ENCODE measurements at places on chromosomes 13 and 19.

DNA sequence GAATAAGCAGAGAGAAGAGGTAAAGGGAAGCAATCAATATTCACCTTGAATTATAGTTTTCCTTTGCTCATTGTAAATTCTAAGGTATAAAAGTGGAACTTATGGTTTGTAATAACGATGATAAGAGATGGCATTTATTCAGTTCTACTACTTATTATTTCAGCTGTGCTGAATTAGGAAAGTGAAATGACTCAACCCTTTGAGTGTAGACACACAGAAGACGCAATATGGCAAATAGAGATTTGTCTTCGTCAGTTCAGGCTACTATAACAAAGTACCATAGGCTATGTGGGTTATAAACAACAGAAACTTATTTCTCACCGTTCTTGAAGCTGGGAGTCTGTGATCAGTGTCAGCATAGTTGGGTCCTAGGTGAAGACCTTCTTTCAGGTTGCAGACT lies 713.0 kb upstream of the PCDH9 start:
- DNase-seq = no peak

DNA sequence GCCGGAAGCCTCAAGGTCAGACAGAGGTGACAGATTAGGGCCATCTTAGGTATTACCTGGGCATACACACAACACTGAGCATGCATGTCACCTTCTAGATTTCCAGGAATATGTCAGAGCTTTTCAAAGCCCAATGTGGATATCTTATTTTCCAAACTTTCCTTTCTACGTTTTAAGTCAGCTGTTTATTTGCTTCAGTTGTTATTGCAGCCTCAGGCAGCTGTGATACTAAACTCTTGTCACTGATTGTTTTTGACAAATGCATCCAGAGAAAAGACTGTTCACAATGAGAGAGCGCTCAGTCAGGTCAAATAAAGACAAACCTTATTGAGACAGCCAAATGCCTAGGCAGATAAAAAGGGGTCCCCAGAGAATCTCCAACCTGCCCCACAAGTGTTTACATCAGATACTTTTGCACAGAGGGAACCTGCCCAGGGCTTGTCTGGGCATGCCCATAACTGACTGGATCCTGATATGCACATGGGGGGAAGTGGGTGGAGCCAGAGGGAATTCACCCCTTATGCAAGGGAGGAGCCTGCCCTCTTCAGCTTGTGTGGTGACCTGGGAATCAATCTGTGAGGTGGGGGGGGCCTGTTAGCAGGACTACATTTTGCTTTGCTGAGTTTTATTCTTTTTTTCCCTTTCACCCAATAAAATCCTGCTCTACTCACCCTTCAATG lies 28.5 kb downstream of the MED4 start:
- no peak for DNase-seq

DNA sequence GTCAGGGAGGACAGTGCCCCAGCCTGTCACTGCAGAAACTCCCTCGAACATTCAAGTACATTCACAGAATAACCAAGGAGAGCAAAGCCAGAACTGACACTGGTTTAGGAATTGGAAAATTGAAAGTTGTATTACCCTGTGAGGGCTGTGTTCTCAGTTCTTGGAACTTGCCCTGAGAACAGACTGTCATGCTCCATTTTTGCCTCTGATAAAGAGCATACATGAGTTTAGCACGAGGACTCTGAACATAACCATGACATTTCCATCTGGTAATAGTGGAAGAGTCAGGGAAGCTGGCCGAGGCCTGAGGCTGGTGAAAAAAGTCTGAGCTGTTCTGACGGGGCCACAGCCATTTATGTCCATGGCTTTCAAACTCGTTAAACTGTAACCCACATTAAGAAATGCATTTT lies 15.2 kb upstream of the SLC25A30 start:
- no peak for DNase-seq

- no peak for DNase-seq
Observed at GRCh38 chr19:48393559-48394330, at the start of gene GRIN2D. GRIN2D (plus strand) TSS chr19:48393668; CDS start chr19:48398393, 4,725 bp downstream.

DNA sequence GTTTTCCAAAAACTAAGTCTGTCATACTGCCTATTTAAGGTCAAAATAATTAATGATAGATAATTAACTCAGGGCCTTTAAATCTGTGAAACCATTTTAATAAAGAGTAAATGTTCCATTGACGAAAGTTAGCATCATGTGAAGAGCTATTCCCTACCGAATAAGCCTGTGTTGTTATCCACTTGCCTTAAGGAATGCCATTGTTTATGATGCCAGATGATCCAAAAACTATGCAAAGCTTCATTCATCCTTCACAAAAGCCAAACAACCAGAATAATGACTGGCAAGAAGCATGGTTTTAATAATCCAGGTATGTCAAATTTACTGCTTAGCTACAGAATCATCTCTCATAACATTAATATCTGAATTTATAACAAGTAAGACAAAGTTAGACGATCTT lies 6.5 kb upstream of the GPC6 start:
- no peak for DNase-seq
